ENCODE measurements at places on chromosomes 16 and 17. TPM values are rescaled to one million over a fixed set of nuclear protein-coding genes. Genes with fewer than 3 reads are reported as not detected.
A peak's percentile ranks its signal among the peaks of the same experiment; 100 is the strongest.

DNA sequence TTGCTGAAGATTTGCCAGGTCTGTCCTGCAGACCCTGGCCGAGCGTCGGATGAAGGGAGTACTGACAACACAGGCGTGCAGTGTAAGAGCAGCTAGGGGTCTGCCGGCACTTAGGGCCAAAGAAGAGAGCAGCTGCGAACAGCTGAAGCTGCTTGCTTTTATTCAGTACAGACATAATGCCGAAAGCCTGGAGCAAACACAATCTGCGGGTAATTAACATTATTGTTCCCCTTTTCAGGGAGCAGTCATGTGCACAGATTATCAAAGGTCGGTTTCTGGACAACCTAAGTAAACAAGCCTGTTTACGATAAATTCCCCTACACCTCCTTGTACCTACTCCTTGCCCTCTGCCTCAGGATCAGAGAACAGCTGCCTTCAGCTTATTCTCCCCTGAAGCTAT, 12.0 kb upstream of the KRT23 start:
- no peak for DNase-seq

- peak; percentile 98 for DNase-seq
Observed at GRCh38 chr17:79741751-79742588, 11.2 kb downstream of the ENPP7 start.

IRX5 gene
- 16.5 TPM for total RNA-seq

LYRM1 gene
- total RNA-seq, result 44.9 TPM

SULT1A2 gene
- total RNA-seq, result not detected

All from osteoblast (primary cell).